ENCODE measurements at places on chromosomes 11 and 22. TPM values are rescaled to one million over a fixed set of nuclear protein-coding genes. Genes with fewer than 3 reads are reported as not detected.
A peak's percentile ranks its signal among the peaks of the same experiment; 100 is the strongest.

DNA sequence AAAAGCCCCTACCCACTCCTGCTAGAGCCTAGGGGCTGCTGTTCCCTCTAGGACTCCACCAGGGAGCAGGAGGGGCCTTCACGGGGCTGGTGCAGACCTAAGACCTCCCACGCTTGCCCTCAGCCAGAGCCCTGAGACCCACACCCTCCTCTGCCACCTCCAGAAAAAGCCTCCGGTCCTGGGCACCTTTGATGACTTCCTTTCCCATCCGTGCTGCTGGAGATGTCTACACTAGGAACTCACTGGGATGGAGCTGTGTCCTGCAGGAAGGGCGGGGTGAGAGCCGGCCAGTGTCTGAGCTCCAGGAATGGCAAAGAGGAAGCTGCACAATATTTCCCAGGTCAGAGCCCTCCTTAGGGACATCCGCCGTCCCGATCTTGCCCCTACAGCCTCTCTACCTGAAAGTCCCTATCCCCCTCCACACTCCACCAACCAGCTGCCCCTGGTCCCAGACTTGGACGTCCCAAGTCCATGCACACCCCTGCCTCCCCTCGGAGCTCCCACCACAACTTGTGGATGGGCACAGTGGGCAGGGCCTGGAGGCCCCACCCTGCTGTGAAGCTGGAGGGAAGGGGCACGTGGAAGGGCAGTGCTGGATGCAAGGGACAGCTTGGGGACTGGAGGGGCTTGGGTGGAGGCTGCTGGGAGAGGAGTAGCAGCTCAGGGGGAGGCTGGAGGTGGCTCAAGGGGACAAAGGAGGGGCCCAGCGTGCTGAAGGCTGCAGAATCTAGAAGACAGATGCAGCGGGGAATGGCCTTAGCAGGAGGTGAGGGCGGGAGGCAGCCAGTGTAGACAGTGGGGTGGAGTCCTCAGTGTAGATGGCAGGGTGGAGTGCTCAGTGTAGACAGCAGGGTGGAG is 13.5 kb upstream of the LRP5 start:
- DNase-seq: no peak

MYRF gene
- 0.27 TPM for total RNA-seq

DNA sequence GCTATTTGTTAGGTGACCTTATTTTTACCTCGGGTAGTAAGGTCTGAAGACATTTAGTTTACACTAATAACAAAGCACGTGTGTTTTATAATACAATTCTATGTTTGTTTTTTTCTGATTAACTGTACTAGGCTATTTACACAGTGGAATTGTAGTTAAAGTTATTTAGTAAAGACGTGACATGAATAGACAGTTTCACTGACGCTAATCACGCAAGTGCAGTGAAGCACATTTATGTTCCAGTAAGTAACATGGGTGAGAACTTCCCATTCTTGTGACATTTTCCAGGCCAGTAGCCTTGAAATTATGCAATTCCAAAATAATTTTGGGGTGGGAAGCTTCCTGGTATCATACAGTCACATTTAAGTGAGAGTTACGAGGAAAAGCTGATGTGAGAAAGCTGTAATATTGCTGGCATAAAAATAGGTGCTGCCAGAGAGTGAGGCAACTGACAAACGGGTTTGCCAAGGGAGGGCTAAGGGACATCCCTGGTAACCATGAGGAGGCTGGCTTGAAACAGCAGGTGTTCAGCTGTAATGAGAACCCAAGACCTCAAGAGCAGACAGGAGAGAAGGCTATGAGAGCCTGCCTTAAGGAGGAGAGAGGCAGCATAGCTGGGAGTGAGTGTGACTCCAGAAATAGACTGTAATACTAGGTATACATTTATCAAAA is 378.8 kb downstream of the DCDC1 start:
- no peak for DNase-seq

GRCh38 chr11:67409261-67409666 is 5.4 kb downstream of the TBC1D10C start:
- DNase-seq: peak; percentile 76

DNA sequence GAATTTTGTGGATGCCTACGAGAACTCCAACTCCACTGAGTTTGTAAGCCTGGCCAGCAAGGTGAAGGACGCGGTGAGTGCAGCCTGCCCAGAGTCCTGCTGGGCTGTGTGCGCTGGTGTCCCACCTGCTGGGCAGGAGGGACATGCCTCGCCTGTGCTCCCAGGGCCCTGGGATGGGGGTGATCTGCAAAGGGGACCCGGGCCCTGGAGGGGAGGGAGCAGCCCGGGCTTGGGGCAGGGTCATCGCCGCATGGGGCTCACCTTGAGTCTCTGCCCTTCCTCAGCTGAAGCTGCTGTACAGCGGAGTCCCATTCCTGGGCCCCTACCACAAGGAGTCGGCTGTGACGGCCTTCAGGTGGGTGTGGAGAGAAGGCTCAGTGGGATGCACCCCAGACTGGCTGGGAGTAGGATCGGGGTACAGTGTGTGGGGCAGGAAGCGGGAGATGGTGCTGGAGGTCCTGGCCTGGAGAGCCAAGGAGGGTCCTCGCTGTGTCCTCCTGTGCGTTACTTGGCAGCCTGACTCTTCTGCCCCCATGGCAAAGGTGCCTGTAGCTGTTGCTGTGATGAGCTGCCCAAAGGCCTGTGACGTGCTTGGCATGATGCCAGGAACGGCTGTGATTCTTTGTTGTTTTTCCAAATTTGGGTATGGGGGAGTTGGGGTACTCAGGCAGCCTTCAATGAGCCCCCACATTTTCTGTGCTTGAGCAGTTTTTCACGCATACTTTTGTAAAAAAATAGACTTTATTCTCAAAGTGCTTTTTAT is 29.2 kb downstream of the ST14 start:
- no peak for DNase-seq

NAT10 gene
- total RNA-seq: 53.1 TPM

GRCh38 chr11:133835593-133836548 is 9.4 kb downstream of the SPATA19 start:
- DNase-seq: no peak

DNA sequence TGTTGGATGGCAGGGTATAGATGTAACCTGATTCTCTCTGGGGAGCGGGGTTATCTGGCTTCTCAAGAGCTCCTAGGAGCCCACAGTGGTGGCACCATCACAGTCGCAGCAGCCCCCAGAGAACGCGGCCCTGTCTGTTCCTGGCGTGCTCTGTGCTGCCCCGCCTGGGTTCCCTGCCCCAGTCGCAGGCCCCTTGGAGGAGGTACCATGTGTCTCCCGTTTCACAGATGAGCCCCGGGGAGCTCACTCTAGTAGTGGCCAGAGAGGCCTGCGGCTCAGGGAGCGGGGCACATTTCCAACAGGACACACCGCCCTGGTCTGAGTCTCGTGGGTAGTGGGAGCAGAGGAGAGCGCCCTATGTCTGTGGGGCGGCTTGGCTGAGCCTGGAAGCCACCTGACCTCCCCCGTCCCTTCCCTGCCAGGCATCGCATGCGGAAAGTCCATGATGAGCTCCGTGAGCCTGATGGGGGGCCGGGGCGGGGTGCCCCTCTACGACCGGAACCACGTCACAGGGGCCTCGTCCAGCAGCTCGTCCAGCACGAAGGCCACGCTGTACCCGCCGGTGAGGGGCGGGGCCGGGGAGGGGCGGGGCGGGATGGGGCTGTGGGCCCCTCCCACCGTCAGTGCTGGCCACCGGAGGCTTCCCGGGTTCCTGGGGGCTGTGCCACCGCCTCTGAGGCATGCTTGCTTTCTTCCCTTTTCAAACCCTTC is 21.0 kb upstream of the PPP6R3 start:
- DNase-seq: no peak

DNA sequence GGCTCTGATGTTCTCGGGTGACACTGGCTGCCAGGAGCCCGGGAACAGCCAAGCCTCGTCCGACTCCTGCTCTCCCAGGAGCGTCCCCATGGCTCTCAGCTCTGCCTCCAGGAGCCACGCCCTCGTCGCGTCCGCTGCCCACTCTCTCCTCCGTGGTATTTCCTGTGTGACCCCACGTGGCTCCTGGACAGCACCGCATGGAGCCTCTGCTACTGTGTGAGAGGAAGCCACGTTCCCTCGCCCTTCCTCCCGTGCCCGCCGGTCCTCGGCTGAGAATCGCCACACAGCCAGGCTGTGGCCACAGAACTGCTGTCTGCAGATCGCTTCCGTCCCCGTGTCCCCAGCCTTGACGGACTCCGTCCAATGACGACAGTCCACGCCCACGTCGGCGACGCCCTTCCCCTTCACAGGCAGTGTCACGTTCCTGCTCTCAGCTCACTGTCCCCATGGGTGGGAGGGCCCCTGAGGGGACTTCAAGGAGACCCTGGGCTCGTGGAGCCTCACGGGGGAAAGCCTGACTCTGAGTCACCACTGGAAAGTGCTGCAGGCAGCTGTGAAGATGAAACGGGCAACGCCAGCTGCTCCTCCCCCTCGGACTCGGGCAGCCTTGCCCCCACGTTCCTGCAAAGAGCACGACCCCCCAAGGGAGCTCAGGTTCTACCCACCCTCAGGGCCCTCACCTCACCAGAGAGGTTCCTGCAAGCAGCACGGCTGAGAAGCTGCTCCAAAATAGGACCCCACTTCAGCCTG is 458.5 kb downstream of the BRD1 start:
- DNase-seq: no peak

GRCh38 chr11:5596607-5597201 is at the start of gene TRIM6:
Gene TRIM6 (plus strand): TSS chr11:5596637. CDS start chr11:5596898, 261 bp downstream.
- peak; percentile 39 for DNase-seq

- no peak for DNase-seq
Observed at GRCh38 chr11:45518141-45518832, 147.1 kb downstream of the CHST1 start.

DNA sequence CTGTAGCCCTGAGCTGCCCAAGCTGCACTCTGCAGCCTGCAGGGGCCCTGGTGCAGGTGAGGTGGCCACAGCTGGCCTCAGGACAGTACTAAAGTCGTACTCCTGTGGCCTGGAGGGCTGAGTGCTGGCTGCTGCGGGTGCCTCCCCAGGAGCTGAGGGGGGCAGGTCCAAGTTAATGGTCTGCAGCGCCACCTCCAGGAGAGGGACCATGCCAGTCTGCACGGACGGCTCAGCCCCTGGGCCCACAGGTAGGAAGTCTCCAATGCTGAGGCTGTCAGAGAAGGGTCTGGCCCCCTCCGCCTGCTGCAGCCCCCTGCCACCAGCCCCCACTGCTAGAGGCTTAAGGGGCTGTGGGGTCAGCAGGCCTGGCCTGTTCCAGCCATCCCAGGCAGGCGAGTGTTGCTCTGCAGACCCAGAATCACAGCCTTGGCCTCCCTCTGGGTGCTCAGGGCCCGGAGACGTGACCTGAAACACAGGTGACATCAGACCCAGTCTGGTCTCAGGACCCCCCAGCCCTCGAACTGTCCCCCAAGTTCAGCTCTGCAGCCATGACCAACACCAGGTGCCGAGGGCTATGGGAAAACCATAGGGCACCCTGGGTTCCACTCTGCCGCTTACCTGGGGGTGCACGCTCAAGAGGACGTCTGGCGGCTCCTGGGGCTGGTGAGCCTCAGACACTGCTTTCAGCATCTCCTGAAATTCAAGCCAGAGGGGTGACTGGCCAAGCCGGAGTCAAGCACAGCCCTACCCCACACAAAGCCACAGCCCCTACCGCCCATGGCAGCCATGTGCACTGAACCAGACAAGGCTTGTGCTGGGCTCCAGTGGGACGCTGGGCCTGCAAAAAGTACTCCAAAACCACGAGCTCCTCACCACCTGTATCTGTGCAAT is 20.8 kb downstream of the SELENOO start:
- no peak for DNase-seq

SLC22A6 gene
- not detected for total RNA-seq

DNA sequence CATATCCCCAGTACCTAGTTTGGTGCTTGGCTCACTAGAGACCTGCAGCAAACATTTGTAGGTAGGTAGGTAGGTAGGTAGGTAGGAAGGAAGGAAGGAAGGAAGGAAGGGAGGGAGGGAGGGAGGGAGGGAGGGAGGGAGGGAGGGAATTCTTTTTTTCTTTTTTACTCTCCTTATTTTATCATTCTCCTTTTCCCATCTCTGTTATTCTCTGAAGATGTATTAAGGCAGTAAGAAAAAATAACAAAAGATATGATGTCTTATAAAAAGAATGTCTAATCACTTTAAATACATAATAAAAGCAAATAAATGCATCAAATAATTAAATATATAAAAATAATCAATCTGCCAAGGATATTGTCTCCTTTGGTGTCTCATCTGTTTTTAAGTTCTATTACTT is 28.4 kb downstream of the VSIG10L2 start:
- DNase-seq: no peak

GRCh38 chr11:20363500-20364340 is at the start of gene HTATIP2:
Gene HTATIP2 (plus strand): TSS chr11:20363714. CDS start chr11:20364238, 524 bp downstream.
- DNase-seq: peak; percentile 52

- DNase-seq: no peak
Observed at GRCh38 chr11:2538951-2539350, 94.1 kb downstream of the KCNQ1 start.

All from hematopoietic multipotent progenitor cell (in vitro differentiated cells).